ENCODE measurements at places on chromosomes 12 and 14.

GRCh38 chr14:24378327-24378726 lies 10.3 kb downstream of the NFATC4 start:
- DNase-seq = no peak

- no peak for DNase-seq
Measured at GRCh38 chr12:9111525-9111924, 4.2 kb downstream of the A2M start.

- no peak for DNase-seq
Measured at GRCh38 chr12:92654929-92655328, 47.9 kb upstream of the PLEKHG7 start.

- DNase-seq = no peak
Measured at GRCh38 chr12:40336573-40337199, 111.9 kb downstream of the LRRK2 start.

GRCh38 chr14:42947991-42948390 lies 1341.3 kb downstream of the LRFN5 start:
- DNase-seq = no peak

DNA sequence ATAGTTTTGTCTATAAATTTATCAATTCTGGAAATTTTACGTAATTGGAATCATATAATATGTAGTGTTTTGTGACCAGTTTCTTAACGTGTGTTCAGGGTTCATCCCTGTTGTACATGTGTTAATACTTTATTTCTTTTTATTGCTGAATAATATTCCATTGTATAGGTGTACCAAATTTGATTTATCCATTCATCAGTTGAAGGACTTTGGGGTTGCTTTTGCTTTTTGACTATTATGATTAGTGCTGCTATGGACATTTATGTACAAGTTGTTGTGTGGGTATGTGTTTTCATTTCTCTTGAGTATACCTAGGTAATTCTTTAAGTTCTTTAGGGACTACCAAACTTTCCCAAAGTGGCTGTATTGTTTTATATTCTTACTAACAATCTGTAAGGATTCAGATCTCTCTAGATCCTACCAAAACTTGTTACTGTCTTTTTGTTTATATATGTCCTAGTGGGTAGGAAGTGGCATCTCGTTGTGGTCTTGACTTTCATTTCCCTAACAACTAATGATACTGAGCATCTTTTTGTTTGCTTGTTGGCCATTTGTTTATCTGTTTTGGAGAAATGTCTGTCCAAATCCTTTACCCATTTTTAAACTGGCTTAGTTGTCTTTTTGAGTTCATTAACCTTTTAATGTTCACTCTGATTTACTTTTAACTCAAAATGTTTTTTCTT lies 14.9 kb downstream of the VRK1 start:
- no peak for DNase-seq

All from stimulated activated CD8-positive, alpha-beta memory T cell treated with anti-CD3 and anti-CD28 coated beads, Interleukin-15, amount 100 ng/mL, for 4 hours (primary cell).